ENCODE measurements at places on chromosomes 5 and 9. TPM values are rescaled to one million over a fixed set of nuclear protein-coding genes. Genes with fewer than 3 reads are reported as not detected.

GCNT1 gene
- total RNA-seq: 97.9 TPM

SPINK13 gene
- total RNA-seq: 1.4 TPM

HAPLN1 gene
- 254 TPM for total RNA-seq

PHF2 gene
- total RNA-seq: 11.2 TPM

HTR4 gene
- total RNA-seq: 0.11 TPM

TMEFF1 gene
- total RNA-seq: 0.26 TPM

DAPK1 gene
- total RNA-seq: 127 TPM

All from articular chondrocyte of knee joint (primary cell).